ENCODE measurements at places on chromosomes 5 and 9. TPM values are rescaled to one million over a fixed set of nuclear protein-coding genes. Genes with fewer than 3 reads are reported as not detected.

The ZNF300 gene
- 9.9 TPM for total RNA-seq

The BHMT2 gene
- 20.3 TPM for total RNA-seq

The ACTBL2 gene
- under 0.01 TPM for total RNA-seq

- no peak for DNase-seq
These were observed 64.6 kb downstream of the YTHDC2 start for GRCh38 chr5:113578091-113578490.

DNA sequence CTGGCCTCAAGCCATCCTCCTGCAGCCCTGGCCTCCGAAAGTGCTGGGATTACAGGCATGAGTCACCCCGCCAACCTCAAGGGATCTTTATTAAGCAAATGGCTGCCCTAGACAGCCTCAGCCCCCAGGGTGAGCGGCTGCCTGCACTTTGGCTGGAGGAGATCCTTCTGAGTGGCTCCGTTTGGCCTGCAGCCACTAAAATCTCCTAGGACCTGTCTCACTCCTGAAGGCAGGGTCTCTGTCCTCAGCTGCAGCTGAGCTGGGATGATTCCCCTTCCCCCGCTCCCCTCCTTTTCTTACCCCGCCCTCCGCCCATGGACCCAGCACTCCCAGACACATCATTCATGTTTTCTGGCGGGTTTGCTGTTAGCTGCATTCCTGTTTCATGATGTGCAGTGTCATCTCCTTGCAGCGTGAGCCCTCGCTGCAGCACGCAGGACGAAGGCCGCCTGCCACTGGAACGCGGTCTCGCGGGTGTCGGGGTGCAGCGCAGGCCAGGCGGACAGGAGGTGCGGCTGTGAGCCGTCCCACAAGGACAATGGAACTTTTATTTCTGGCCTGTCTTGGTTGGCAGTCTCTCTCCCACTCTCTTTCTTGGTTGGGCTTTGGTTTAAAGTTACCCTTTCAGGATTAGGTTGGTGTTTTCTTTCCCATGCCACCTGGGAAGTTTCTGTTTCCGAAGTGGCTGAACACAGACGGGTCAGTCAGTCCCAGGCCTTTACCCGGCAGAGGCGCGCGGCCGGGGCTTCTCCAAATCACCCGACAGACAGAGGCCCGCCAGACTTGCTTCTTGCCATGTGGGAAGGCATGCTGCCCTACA lies 137.1 kb downstream of the FOXD1 start:
- peak; percentile 88 for DNase-seq

DNA sequence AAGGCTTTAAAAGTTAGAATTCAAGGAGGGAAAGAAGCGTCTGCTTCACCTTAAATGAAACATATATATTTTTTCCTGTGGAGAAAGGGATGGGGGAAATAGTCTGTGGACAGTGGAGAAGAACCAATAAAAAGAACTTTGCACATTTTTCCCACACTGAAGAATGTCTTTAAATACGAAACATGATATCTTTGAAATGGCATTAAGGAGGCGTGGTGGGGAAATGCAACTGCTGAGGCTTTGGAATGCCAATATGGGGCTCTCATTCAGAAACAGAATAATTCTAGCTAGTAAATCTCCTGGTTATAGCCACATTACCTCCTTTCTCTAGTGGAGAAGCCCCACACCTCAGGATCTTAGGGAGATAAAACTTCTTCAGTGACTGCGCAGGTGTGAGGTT lies 46.8 kb downstream of the TNC start:
- no peak for DNase-seq

DNA sequence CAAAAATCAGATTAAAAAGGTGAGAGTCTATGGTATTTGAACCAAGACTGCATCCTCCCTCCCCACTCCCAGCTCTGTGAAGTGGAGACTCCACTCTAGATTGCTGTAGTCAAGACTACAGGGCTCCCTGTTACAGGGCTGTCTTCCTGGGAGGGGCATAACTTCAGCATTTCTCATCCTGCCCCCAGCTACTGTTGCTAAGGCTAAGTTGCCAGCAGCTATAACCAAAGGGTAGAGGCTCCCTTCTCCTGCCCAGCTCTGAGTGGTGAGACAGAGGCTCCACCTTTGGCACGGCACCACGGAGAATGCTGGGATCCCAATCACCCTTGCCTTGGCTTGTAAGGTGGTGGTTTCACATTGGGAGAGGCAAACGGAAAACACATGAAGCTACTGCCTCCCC lies 39.2 kb upstream of the GCNT4 start:
- DNase-seq = no peak

DNA sequence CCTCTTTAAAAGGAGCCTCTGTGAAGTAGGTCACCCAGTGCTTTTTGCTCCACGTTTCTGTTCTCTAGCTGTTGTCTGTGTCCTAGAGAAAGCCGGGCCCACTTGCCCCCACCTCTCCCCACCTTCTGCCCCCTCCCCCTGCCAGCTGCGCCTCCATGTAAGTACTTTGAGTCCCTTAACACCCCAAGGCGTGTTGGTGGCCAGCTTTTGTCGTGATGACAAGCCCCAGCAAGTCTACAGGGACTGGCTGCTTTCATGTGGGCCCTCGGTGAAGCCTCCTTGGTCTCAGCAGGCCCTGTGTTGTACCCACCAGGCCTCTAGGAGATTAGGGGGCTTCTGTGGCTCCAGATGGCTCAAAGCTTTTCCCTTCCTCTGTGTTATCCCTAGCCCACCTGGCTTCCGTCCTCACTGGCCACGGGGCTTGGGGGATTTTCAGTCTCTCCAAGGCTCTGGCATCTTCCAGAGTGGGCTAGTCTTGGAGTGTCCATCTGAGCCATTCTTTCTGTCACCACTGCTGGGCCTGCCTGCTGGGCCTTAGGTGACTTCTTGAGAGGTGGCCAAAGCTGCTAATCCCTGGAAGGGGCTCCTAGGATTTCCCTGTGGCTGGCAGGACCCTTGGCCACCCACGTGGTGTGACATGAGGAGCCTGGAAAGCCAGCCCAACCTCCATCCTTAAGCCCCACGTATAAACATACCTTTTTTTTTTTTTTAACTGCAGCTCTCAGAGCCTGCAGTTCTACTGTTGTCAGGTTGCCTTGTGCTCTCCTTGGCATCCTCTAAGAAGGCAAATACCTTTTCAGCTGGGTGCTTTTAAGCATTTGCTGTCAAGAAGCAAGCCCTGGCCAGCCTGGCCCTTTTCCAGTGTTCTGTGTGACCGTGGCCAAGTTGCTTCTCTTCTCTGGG lies 1.1 kb upstream of the NDST1 start:
- no peak for DNase-seq

- DNase-seq = no peak
These were observed 1.4 kb upstream of the HNRNPH1 start for GRCh38 chr5:179624841-179625271.

The ZNF462 gene
- total RNA-seq = 27.4 TPM

GRCh38 chr5:39639618-39640089 lies 214.9 kb upstream of the DAB2 start:
- peak; percentile 59 for DNase-seq

GRCh38 chr5:50794812-50795211 lies 128.4 kb downstream of the PARP8 start:
- no peak for DNase-seq

- DNase-seq = no peak
These were observed 11.9 kb upstream of the LPCAT1 start for GRCh38 chr5:1535646-1536045.

The SEMA5A gene
- total RNA-seq = 17.7 TPM

DNA sequence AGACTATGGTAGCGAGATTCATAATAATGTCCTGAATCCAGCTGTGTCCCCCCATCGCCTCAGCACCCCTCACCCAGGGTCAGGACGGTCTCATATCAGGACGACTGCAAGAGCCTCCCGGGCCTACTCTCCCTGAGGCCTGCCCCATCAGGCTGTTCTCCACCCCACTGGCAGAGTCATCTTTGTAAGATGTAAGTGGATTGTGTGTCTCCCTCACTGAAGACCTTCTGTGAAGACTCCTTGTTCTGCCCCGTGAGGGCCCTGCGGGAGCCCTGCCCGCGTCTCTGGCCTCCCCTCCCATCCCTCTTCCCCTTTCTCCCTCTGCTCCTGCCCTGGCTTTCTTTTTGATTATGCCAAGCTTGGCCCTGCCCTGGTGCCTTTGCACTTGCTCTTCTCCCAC lies 43.9 kb upstream of the SAP30L start:
- DNase-seq = no peak

DNA sequence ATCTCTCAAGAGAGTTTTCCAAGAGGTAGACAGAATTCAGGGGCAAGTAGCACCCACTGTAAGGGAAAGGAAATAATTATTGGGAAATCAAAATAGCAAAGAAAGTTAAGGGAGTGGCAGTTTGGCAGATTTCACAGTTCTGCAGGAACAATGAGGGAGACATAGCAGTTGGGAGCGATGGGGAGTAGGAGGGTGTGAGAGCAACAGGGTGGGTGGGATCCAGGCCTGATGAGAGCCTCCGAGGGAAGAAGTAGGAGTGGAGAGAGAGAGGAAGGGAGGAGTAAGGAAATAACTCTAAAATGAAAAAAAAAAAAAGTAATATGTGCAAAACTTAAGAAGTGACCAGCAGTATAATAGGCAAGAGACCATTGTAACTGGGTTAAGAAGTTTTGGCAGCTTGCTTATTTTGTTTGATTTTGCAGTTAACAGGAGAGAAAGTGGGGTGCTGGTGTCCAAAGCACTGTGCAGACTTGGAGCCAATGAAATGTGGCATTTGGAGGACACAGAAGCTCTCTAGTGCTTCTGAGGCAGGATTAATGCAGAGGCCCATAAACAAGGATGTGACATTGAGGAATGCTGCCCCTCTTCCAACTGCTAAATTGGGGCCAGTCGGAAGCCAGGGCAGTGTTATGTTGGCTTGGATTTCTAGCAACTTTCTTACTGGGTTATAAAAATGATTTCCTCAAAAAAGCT lies 10.2 kb downstream of the TNFAIP8 start:
- no peak for DNase-seq

DNA sequence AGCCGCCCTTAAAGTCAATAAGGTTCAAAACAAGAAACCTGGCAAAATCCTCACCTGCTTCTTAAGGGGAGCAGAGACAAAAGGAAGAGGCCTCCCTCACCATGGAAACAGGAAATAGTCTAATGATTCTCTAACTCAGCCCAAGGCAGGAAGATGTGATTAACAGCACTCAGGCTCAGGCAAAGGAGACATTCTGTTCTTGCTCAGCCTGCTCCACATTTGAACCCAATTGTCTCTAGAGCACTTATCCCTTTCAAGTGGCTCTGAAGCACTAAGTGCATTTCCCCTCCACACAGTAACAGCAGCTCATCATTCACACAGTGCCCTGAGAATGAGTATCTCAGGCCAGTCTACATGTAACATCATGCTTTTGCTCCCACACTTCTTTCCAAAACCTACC lies 72.3 kb downstream of the NIPSNAP3B start:
- no peak for DNase-seq

DNA sequence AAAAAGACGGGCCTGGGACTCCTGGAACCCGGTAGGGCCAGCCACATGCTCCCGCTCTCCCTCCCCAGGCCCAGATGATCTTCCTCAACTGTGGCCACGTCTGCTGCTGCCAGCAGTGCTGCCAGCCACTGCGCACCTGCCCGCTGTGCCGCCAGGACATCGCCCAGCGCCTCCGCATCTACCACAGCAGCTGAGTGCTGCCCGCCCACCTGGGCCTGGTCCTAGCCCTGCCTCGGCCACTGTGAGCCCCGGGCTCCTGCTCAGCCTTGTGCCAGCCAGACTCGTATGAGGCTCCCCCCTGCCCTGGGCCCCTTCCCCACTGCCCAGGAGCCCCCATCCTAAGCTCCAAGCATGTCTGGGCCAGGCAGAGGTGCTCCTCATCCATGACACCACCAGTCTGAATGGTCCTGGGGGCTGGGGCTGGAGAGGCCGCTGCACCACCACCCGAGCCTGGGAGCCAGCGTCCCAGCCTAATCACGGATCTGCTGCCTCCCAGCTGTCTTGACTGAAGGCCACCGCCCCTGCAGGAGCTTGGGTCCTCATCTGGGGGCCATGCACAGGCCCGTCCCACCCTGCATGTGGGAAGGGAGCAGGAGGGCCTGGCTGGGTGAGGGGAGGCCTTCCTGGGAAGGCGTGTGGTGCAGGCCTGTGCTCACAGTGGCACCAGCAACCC lies 51.5 kb downstream of the LRSAM1 start:
- DNase-seq = no peak

- no peak for DNase-seq
These were observed 590 bp downstream of the HDAC3 start for GRCh38 chr5:141636106-141636412.

The C5orf58 gene
- not detected for total RNA-seq

DNA sequence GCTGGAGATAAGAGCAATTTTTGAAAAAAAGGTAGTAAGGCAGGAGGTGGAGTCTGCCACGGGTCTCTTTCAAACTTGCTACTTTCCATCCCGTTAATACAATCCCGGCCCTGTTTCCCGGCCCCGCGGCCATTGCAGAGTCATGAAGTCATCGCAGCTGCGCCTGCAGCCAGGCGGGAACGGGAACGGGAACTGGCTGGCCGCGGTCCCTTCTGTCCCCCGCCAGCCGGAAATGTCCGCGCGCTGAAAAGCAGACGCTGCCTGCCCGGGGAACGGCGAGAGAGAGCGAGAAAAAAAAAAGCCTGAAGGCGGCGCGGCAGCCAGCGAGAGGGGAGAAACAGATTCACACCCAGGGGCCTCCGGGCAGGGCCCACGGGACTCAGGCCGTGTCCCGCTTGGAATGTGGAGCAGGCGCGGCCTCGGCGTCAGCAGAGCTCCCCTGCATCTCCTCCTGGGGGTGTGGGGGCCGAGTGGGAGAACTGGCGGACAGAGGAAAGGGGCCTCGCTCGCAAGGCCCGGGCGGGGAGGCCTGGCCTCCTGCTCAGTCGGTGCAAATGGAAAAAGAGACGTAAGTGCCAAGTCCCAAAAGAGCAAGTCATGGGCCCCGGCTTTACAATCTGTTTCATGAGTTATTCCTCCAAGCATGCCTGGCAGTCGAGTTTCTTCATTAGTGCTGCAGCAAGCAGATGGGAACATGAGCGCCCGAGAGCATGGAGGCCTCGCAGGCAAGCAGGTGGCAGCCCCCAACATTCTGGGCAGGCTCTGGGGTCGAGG lies 201.2 kb upstream of the GAS1 start:
- DNase-seq = peak; percentile 80

The FBLL1 gene
- 3.9 TPM for total RNA-seq

DNA sequence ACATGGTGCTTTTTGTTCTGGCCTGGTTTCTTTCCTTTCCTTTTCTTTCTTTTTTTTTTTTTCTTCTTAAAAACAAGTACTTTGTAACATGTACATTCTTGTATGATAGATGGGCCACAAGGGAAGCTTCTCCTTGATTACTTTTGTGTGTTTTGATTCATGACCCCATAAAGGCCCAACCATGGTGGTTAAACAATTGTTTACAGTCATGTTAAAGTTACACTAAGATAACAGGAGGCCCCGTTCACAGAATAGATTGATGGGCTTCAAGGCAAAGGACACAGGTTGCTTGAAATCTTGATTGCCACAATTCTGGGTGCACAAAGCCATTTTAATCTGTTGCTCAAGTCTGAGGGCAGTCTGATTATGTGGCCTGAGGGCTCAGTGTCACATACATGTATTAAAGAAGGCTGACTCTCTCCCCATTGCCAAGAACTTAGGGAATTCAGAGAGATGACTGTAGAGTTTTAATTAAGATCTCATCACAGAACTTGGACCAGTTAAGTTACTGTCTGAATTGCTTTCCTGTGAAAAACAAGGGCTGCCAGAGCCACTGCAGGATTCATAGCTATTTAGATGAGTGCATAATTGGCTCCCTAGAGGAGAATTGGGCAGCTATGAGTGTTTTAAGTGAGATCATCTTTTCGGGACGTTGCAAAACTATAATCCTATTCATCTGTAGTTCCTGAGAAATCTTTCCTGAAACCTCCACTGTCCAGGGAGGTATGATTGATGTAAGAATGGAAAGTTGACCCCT lies 163.4 kb downstream of the TLE4 start:
- DNase-seq = no peak

The MYO10 gene
- 95.5 TPM for total RNA-seq

Measured in fibroblast of lung (primary cell).